Smooth muscle cell of the brain vasculature (primary cell): ENCODE measurements at places on chromosomes 4 and X.
A peak's percentile ranks its signal among the peaks of the same experiment; 100 is the strongest.

DNA sequence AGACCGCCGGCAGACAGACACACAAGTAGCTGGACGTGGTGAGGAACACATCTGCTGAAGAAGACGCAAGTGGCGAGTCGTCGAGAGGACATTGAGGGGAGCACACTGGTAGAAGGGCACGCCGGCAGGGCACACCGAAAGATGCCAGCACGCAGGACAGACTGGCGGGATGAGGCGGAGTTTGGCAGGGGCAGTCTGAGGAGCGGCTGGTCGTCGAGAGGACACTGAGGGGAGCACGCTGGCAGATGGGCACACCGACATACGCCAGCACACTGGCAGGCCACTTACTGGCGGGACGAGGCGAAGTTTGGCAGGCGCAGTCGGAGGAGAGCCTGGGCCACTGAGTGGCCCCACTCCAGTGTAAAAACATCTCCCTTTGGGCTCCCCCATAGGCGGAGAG, 42.1 kb downstream of the RASGEF1B start:
- no peak for DNase-seq

DNA sequence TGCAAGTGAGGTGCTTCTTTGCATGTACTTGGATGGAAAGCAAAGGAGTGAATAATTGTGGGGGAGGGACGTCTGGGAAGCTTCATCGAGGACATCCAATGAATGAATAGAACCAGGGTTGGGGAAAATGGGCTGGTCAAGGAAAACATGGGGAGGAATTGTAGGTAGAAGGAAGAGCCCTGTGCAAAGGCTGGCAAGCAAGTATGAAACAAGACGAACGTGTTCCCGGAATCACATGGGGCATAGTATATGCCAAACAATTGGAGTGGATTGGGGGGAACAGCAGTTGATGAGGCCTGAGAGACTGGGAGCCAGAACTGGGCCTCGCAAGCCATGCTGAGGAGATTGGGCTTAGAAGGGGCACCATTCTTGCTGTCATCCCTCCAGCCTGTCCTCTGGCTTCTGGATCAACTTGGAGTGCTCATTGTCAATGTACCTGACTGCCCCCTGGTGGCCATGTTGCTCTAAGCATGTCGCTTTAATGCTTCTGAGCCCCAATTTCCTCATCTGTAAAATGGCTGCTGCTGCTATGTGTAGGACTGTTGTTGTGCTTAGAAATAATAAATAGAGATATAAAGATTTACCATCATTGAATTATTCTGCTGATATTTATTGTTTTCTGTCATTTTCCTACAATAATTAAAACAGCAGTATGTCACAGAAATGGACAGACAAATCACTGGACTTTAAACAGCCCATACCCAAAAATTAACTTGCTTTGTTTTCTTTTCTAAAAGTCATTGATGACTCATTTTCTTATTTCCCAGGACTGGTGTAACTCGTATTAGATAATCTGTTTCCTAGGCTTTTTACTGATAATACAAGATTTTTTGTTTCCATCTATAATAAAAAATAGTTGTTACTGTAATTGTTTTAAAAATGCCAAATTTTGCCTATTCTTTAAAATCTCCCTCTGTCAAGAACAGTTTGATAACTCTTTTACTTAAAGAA, 66.4 kb downstream of the JADE3 start:
- peak; percentile 32 for DNase-seq

- DNase-seq: no peak
These were observed 74.1 kb downstream of the EFNB1 start for GRCh38 chrX:68902706-68903504.

DNA sequence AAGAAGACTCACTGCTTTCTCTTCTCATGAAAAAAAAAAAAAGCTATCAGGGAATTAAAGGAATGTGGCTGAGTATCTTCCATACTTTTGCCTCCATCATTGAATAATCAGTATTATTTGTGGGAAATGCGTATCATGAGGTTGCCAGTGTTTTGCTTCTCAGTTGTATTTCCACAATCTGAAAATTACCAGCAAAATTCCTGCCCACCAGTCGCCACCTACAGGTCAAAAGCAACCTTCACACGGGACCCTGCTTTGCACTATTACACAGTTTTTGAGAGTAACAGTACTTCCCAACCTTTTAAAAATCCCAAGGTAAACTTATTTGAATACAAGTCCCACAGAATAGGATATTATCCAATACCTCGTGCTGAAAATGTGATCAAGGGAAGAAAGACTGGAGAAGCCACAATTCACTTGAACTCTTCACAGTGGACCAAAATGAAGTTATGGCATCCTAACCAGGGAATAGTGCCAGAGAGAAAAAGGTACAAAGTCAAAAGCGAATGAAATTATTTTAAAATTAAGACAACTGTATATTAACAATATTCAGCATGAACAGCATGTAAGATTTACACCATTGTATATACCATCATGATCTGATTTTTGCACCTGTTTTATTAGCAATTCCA, 30.4 kb downstream of the PGRMC1 start:
- no peak for DNase-seq

DNA sequence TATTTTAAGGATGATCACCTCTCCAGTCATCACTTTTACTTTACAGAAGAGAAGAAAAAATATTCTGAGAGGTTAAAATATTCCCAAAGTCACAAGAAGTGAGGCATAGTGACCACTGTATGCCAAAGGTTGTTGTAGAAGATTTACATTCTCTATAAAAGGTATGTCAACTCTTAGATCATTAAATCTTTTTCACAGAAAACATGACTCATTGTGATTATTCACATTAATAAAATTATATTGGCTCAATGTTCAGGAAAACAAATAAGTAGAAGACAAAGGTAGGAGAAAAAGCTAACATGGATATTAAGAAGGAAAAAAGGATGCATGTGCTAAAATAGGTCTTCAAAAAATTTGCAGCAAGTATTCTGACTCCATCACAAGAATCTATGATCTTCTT, 82.0 kb downstream of the ADAMTS3 start:
- DNase-seq: no peak

DNA sequence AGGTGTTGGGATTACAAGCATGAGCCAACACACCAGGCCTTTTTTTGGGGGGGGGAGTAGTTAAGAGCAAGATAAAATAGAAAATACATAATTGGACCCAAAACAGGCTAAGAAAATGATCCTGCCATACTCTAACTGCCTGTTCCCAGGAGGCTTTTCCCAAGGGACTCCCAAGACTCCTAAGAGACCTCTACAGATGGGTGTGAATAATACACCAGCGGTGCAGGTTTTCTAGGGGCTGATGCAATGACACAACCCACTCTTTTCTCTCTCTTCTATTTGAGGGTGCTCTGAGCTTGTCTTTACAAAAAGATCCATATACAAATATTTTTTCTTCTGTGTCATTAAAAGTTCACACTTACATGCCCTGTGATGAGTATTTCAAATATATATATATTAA, 116.9 kb downstream of the RASL11B start:
- no peak for DNase-seq

DNA sequence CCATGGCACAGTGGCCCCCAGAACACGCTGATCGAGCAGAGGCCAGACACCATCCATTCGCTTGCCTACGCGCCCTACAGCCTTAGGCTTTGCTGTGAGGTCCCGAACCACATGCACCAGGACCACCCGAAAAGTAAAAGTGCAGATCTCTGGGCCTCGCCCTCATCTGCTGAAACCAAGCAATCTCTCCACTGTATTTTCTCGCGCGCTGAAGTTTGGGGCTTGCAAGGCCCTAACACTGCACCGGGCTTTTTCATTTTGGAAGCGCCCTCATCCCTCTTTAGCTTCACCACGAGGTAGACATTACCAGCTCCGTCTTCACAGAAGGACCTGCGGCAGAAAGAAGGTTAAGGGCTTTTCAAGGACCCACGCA, 21.2 kb downstream of the NKX3-2 start:
- no peak for DNase-seq
